Left renal pelvis (tissue), 4 donors: ENCODE measurements at places on chromosomes 1 and 21. TPM values are rescaled to one million over a fixed set of nuclear protein-coding genes. Genes with fewer than 3 reads are reported as not detected.

Gene SLAMF7
- polyA plus RNA-seq: 0.68 TPM

Gene ANGPTL3
- polyA plus RNA-seq: 5.2 TPM

Gene LCA5L
- polyA plus RNA-seq: 3.8 TPM

Gene TSACC
- 2.2 TPM for polyA plus RNA-seq

Gene OR6K3
- 0.08 TPM for polyA plus RNA-seq

Gene PLD5
- 1.4 TPM for polyA plus RNA-seq

Gene PLEKHN1
- polyA plus RNA-seq: 0.14 TPM

Gene FCRLB
- polyA plus RNA-seq: 2.9 TPM

Gene CLDN14
- polyA plus RNA-seq: 4.1 TPM

Gene ASAP3
- polyA plus RNA-seq: 76.2 TPM

Gene PCAT6
- polyA plus RNA-seq: 6.7 TPM

Gene RASSF5
- polyA plus RNA-seq: 5.2 TPM

Gene NOS1AP
- polyA plus RNA-seq: 9.4 TPM

Gene SMPDL3B
- polyA plus RNA-seq: 0.93 TPM

Gene MAP3K21
- 33.8 TPM for polyA plus RNA-seq

Gene FAM151A
- 27.3 TPM for polyA plus RNA-seq

Gene FNDC5
- polyA plus RNA-seq: 63.3 TPM

Gene SORT1
- 25.7 TPM for polyA plus RNA-seq

Gene GCSAML
- 0.85 TPM for polyA plus RNA-seq

Gene JAM2
- polyA plus RNA-seq: 17.0 TPM

Gene FHAD1
- 3.5 TPM for polyA plus RNA-seq

Gene DLGAP3
- 0.29 TPM for polyA plus RNA-seq

Gene TLR5
- 3.1 TPM for polyA plus RNA-seq

Gene RHD
- 0.75 TPM for polyA plus RNA-seq

Gene OR2L13
- 0.11 TPM for polyA plus RNA-seq

Gene ZYG11A
- polyA plus RNA-seq: 0.18 TPM

Gene DNASE2B
- not detected for polyA plus RNA-seq

Gene GLIS1
- 2.4 TPM for polyA plus RNA-seq

Gene APOBEC4
- not detected for polyA plus RNA-seq

Gene PROX1
- polyA plus RNA-seq: 8.7 TPM

Gene SGIP1
- polyA plus RNA-seq: 10.3 TPM

Gene GRHL3
- polyA plus RNA-seq: 7.8 TPM

Gene LCE2A
- polyA plus RNA-seq: not detected

Gene DDAH1
- 117 TPM for polyA plus RNA-seq

Gene LRRC71
- polyA plus RNA-seq: 0.84 TPM

Gene BOLA1
- polyA plus RNA-seq: 15.8 TPM

Gene FAM163A
- 1.1 TPM for polyA plus RNA-seq

Gene EXTL1
- 2.1 TPM for polyA plus RNA-seq

Gene PRAMEF12
- polyA plus RNA-seq: not detected

Gene OLIG1
- polyA plus RNA-seq: 0.16 TPM

Gene CHAF1B
- 5.8 TPM for polyA plus RNA-seq

Gene DCST1
- polyA plus RNA-seq: 0.21 TPM

Gene TRNAU1AP
- polyA plus RNA-seq: 19.8 TPM

Gene DISP3
- polyA plus RNA-seq: 1.7 TPM

Gene MTMR11
- polyA plus RNA-seq: 34.3 TPM

Gene SH3BGR
- 3.3 TPM for polyA plus RNA-seq
